HS-27A (cell line): ENCODE measurements at places on chromosomes 2 and 18.

DNA sequence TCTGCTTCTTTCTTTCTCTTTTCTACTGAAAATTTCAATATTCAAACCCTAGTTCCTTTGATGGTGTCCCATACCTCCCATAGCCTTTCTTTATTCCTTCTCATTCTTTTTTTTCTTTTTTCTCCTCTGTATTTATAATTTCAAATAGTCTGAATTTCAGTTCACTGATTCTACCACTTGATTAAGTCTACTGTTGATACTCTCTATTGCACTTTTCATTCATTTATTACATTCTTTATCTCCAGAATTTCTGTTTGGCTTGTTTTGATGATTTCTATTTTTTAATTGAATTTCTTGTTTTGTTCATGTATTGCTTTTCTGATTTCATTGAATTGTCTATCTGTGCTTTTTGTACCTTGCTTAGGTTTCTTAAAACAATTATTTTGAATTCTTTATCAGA is 111.9 kb upstream of the VRK2 start:
- DNase-seq, result no peak

GRCh38 chr18:79750980-79751571 is 46.7 kb upstream of the KCNG2 start:
- DNase-seq, result no peak

DNA sequence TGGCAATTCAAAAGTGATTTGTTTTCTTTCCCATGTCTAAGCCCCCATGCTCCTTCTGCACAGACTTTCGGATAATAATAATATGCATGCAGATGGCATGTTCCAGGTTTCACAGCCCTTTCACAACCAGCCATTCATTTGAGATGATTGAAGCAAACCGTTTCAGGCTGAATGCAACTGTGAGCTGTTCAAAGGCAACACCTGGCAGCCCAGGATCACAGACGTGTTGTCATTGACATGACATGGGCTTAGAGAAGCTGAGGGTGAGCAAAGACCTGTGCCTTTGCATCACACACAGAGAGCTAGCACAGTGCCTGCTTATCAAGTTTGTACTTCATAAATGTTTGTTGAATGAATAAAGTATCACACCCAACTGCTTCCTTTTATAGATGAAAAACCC is 12.4 kb upstream of the ERMN start:
- DNase-seq, result no peak

GRCh38 chr2:157229572-157229971 is 27.9 kb upstream of the GALNT5 start:
- no peak for DNase-seq

GRCh38 chr18:54690198-54690597 is 99.2 kb downstream of the DYNAP start:
- no peak for DNase-seq

DNA sequence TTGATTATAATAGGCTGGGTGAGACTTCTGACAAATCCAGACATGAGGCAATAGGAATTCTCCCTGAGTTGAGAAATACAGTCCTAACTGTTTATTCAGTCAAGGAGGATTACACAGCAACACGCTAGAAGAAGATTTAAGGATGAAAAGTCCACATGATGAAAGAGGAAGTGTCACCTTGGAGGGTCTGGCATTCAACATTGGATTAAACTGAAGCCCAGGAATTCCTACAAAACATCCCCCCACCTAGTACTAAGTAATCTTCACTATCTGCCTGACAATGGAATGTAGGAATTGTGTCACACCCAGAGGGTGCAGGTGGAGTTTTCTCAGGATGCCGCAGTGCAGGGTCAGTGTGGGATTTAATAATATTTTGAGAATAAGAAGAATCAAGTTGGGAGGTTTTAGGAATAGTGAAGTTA is 142.4 kb downstream of the SOCS6 start:
- DNase-seq, result no peak

GRCh38 chr2:235675678-235676535 is 182.1 kb downstream of the AGAP1 start:
- no peak for DNase-seq

- DNase-seq, result no peak
These were observed 1.7 kb upstream of the STAMBP start for GRCh38 chr2:73827018-73827417.

GRCh38 chr2:46954951-46955571 is 39.5 kb upstream of the MCFD2 start:
- DNase-seq, result peak; percentile 92

DNA sequence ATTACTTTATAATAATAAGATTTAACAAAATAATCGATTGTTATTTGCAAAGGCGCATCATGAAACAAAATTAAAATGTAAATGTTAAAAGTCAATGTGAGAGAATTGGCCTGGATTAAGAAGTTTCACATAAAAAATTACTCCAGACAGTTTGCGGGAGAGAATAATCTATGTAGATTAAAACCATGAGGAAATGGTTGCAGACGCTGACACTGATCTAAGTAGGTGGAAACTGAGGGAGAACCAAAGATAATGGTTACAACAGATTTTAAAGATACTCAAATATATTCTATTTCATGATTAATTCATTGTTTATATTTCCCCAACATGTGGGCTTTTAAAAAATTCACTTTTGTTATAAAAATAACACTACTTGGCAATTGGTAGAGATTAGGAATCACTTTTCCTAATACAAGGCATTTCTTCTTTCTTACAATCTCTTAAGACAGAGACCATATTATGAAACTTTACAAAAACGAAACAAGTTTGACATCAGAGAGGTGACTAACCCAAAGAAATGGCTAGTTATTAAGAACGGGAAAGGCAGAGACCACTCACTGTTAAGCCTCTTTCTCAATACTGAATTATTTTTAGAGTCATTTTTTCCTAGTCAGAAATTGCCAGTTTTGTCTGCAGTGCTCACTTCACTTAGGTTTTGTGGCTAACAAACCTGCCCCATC is 1.6 kb downstream of the KANSL1L start:
- no peak for DNase-seq
